ENCODE measurements at places on chromosomes 1 and 21. TPM values are rescaled to one million over a fixed set of nuclear protein-coding genes. Genes with fewer than 3 reads are reported as not detected.

ACTL8 gene
- 88.9 TPM for total RNA-seq

GRCh38 chr1:42674682-42675081 is 7.5 kb upstream of the YBX1 start:
- no peaks in the 10 kb centered on the region for H3K27me3 ChIP-seq
- no peaks in the 10 kb centered on the region for H3K4me1 ChIP-seq
- no peak for DNase-seq
- H3K36me3 ChIP-seq: no peaks in the 10 kb centered on the region
- H3K27ac ChIP-seq: no peak overlapping the region
- no peak overlapping the region for H3K4me3 ChIP-seq

KRTAP19-3 gene
- total RNA-seq: not detected

DNA sequence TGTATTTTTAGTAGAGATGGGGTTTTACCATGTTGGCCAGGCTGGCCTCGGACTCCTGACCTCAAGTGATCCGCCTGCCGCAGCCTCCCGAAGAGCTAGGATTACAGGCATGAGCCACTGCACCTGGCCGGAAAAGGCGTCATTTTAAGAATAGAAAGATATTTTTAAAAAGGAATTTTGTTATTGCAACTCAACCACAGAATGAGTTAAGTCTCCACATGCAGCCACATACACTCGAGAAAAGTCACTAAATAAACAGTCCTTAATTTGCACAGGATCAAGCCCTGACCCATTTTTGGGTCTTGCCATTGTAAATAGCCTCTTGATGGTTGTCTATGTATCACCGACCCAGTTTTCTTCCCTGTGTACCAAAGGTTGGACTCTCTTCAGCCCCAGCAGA is 85.5 kb downstream of the FBXO2 start:
- no peak overlapping the region for H3K4me3 ChIP-seq
- no peaks in the 10 kb centered on the region for H3K36me3 ChIP-seq
- no peaks in the 10 kb centered on the region for H3K4me1 ChIP-seq
- no peak overlapping the region for H3K27ac ChIP-seq
- H3K27me3 ChIP-seq: peaks cover 4% of the 10 kb centered on the region

GBP5 gene
- total RNA-seq: not detected

EPHB2 gene
- 31.5 TPM for total RNA-seq

- H3K27me3 ChIP-seq: no peaks in the 10 kb centered on the region
- H3K27ac ChIP-seq: no peak overlapping the region
- no peaks in the 10 kb centered on the region for H3K36me3 ChIP-seq
- no peak overlapping the region for H3K4me3 ChIP-seq
- DNase-seq: no peak
These were observed 56.5 kb upstream of the ADAR start for GRCh38 chr1:154664331-154665002.

GRCh38 chr1:223478606-223479005 is 85.4 kb downstream of the CCDC185 start:
- peaks cover 3% of the 10 kb centered on the region for H3K4me1 ChIP-seq
- DNase-seq: no peak
- H3K27me3 ChIP-seq: no peaks in the 10 kb centered on the region
- H3K36me3 ChIP-seq: no peaks in the 10 kb centered on the region

S100A2 gene
- total RNA-seq: 3.0 TPM

- no peaks in the 10 kb centered on the region for H3K36me3 ChIP-seq
- DNase-seq: no peak
- no peaks in the 10 kb centered on the region for H3K4me1 ChIP-seq
- H3K4me3 ChIP-seq: no peak overlapping the region
These were observed 55.5 kb upstream of the TIAM1 start for GRCh38 chr21:31399591-31399990.

DNA sequence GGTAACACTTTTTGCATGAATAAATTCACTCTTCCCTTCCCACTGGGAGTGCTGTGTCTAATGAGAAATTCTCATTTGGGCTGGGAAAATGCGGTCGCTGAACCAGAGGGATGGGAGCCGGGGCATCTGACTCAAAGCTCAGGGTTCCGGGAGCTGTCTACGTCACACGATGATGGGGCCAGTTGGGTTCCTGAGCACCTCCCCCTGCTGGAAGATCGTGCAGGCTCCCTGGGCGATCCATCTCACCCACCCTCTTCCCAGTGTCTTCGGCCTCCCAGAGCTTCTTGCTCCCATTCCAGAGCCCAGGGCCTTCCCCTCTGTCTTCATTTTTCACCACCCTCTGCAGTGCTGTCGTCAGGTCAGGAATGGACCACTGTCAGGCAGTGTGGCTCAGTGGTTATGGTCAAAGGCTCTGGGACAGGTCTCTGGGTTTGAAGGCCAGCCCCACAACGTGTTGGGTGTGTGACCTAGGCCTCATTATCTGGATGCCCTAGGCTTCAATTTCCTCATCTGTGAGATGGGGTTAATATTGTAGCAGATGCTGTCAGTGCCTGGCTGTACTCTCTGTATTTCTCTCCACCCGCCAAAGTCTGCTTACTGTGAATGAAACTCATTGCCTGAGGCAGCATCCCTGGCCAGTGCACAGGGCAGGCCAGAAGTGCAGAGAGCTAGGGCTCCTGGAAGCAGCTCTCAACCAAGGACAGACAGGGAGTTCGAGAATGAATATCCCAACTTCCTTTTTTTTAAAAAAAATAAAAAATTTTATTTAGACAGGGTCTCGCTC is 31.8 kb downstream of the IGSF21 start:
- DNase-seq: no peak
- H3K27me3 ChIP-seq: no peaks in the 10 kb centered on the region
- H3K27ac ChIP-seq: no peak overlapping the region
- H3K4me1 ChIP-seq: no peaks in the 10 kb centered on the region

FCRL1 gene
- not detected for total RNA-seq

- H3K4me3 ChIP-seq: no peak overlapping the region
- no peaks in the 10 kb centered on the region for H3K36me3 ChIP-seq
- no peak overlapping the region for H3K27ac ChIP-seq
- no peaks in the 10 kb centered on the region for H3K27me3 ChIP-seq
- no peaks in the 10 kb centered on the region for H3K4me1 ChIP-seq
These were observed 131.8 kb downstream of the PDE4B start for GRCh38 chr1:65924471-65924870.

GRCh38 chr1:15973772-15974171 is 2.1 kb downstream of the ZBTB17 start:
- 0 out of 2 replicates have a peak, but pooled peaks cover 4% of the 10 kb centered on the region for H3K4me1 ChIP-seq
- H3K36me3 ChIP-seq: no peaks in the 10 kb centered on the region
- no peak overlapping the region for H3K27ac ChIP-seq

DNA sequence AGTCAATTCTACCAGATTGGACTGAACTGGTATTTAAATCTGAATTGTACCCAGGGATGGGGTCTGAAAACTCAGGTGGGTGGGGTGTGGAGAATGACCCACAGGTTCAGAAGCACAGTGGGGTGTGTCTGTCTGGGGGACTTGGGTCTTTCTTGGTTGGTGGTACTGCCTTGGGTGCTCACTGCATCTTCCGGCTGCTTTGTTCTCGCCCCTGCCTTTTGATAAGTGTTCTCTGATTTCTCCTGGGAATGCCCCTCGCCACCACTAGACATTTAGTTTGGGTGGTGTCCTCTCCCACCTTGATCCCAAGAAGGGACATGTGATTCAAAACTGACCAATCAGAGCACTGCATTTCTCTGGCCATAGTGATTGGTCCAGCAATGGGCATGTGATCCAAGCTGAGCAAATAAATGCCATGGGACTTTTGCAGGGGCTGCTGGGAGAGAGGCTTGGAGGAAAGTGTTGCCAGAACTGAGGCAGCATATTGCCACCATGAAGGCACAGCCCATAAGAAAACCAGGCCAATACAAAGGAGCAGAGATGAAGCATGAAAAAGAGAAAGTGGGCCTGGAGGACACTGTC is 270.5 kb downstream of the NPHP4 start:
- peaks cover 32% of the 10 kb centered on the region for H3K4me1 ChIP-seq
- no peak overlapping the region for H3K27ac ChIP-seq
- H3K4me3 ChIP-seq: no peak overlapping the region
- no peaks in the 10 kb centered on the region for H3K27me3 ChIP-seq

- H3K4me3 ChIP-seq: no peak overlapping the region
- no peaks in the 10 kb centered on the region for H3K36me3 ChIP-seq
- H3K27me3 ChIP-seq: no peaks in the 10 kb centered on the region
- no peaks in the 10 kb centered on the region for H3K4me1 ChIP-seq
- no peak for DNase-seq
- no peak overlapping the region for H3K27ac ChIP-seq
These were observed 6.4 kb upstream of the NBPF11 start for GRCh38 chr1:148158341-148159003.

DNA sequence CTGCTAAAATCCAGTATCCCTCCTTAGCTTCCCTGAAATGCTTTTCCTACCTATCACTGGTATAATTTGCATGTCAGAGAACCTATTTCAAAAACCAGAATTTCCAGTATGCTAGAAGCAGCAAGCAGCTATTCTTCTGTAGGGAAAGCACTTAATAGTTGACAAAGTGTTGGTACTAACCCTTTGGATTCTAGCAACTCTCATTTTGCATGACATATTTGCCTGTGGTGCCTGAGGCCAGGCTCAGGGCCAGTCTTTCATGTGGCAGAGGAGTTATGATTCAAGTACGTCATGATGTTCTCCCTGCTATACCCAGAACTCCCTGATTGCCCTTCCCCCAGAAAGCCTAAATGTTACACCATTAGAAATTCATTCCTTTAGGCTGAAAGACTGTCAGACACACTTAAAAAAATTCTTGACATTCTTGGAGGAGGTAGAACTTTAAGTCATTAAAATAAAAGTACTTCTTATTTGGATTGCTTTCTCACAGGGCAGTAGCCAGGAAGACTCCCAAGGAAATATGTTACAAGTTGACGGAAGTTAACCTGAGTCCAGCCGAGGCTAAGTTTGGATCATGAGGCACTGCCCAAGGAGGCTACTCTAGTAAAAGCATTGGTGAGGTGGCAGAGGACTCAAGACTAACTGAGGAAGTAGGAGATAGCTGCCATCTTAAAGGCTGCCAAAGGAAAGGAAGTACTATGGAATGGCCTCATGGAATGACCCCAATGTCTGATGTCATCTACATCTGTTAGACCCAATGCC is 298.4 kb upstream of the SPAG17 start:
- H3K4me1 ChIP-seq: no peaks in the 10 kb centered on the region
- no peaks in the 10 kb centered on the region for H3K36me3 ChIP-seq
- H3K27ac ChIP-seq: no peak overlapping the region
- H3K4me3 ChIP-seq: no peak overlapping the region
- no peak for DNase-seq

DNA sequence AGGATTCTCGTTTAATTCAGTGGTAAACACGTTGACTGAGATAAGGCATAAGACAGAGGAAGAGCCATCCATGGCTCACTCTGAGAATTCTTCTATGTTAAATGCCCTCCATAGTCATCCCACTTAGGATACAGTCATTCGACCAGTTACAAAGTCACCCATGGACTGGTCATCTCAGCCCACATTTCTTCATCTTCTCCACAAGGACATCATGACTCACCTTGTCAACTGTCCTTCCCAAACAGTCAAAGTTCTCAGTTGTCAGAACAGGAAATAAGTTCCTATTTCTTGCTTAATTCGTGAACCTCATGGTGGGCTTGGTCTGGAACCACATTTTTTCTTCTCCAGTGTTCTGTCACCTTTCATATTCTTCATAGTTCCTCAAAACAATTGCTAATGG is 133.2 kb downstream of the TGFB2 start:
- H3K4me3 ChIP-seq: no peak overlapping the region
- H3K36me3 ChIP-seq: no peaks in the 10 kb centered on the region
- no peak overlapping the region for H3K27ac ChIP-seq
- H3K4me1 ChIP-seq: peaks cover 40% of the 10 kb centered on the region

DNA sequence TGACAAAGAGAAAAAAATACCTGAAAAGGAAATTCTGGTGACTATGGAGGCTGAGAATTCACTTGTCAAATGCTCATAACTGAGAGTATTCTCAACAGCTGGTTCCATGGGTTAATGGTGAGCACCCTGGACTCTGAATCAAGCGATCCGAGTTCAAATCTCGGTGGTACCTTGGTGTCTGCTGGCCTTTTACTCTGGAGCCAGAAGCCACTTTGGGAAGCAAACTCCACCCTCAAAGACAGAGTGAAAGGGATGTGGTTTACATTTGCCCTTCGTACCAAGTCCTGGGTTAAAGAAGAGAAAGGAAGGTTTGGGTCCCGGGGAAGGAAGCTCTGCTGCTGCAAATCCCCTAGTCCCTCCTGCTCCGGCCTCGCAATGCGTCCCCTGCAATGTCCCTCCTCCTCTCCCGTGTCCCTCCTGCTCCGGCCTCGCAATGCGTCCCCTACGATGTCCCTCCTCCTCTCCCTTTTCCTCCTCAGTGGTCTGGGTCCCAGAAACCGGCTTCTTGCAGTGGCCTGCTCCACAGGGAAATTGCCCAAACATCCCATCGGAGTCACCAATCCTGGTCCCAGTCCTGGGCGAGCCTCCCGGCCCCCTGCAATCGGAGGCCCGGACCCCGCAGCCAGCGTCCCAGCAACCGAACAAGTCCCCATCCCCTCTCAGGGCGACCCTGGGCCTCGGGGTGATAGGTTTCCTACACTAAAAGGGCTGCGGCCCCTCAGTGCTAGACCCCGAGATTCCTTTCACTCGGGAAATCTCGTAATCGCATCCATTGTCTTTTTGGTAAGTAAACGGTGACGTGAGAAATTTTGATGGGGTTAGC is 129.4 kb downstream of the PPIAL4G start:
- no peak overlapping the region for H3K27ac ChIP-seq
- H3K4me1 ChIP-seq: no peaks in the 10 kb centered on the region
- DNase-seq: no peak
- H3K27me3 ChIP-seq: no peaks in the 10 kb centered on the region
